Stimulated activated memory B cell treated with anti-CD40 and anti-IgM and Interleukin-4, amounts not matched to agents 10 μg/mL and 1 μg/mL and 100 μg/mL, for 72 hours (primary cell): ENCODE measurements at places on chromosomes 7 and 10.

DNA sequence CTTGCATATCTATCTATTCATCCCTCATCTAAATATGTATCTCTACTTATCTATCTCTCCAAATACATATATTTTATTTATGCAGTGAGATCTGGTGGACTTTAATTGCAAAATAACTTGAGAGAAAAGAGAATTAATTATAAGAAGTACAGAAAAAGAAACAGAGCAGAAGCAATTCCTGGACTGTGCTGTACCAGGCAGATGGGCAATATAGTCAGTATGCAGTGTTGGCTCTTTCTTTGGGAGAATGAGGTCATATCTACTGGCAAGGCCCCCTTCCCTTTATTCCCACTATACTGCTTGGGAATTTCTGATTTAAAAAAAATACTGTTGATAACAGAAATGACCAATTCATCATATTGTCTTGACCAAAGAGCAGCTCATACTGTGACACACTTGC lies 49.0 kb upstream of the TOMM7 start:
- H3K27ac ChIP-seq = peak overlapping the region; percentile 76
- no peak for ATAC-seq
- H3K27me3 ChIP-seq = no peaks in the 10 kb centered on the region
- H3K4me1 ChIP-seq = peaks cover 43% of the 10 kb centered on the region

DNA sequence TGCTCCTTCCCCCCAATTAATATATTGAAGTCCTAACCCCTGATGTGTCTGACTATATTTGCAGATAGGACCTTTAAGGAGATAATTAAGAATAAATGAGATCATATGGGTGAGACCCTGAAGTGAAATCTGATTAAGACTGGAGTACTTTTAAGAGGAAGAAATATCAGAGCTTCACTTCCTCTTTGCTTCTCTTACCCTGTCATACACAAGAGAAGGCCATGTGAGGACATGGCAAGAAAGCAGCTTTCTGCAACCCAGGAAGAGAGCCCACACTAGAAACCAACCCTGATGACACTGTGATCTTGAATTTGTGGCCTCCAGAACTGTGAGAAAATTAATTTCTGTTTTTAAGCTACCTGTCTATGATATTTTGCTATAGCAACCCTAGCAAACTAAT lies 44.2 kb downstream of the JMJD1C start:
- ATAC-seq = peak; percentile 98
- H3K4me3 ChIP-seq = no peak overlapping the region
- no peaks in the 10 kb centered on the region for H3K36me3 ChIP-seq

- peak; percentile 81 for ATAC-seq
- no peak overlapping the region for H3K4me3 ChIP-seq
- H3K27ac ChIP-seq = no peak overlapping the region
Measured at GRCh38 chr7:145884716-145885514, 231.7 kb upstream of the CNTNAP2 start.

GRCh38 chr7:34153656-34154270 lies 248.4 kb downstream of the BMPER start:
- no peak overlapping the region for H3K27ac ChIP-seq
- no peak for ATAC-seq
- H3K36me3 ChIP-seq = no peaks in the 10 kb centered on the region

GRCh38 chr7:139264220-139264619 lies 33.2 kb downstream of the UBN2 start:
- H3K27ac ChIP-seq = no peak overlapping the region
- ATAC-seq = no peak
- no peaks in the 10 kb centered on the region for H3K4me1 ChIP-seq
- no peak overlapping the region for H3K4me3 ChIP-seq
- peaks cover 51% of the 10 kb centered on the region for H3K36me3 ChIP-seq

DNA sequence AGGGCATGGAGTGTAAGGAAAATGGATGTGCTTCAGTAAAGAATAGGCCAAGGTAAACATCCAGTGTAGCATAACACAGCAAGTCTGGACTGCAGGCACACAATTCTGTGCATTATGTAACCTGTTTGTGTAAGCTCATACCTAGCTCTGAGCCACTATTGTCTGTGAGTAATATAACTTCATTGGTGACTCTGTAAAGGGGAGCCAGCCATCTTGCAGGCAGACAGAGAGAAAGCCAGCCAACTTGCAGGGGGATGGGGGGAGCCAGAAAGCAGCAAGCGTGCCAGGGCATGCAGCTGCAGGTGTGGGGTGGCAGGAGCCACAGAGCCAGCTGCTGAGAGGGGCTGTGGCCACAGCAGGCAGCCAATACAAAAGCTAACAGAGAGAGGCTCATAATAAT lies 449.2 kb downstream of the IPMK start:
- no peak for ATAC-seq
- H3K4me3 ChIP-seq = no peak overlapping the region
- H3K27ac ChIP-seq = no peak overlapping the region
- no peaks in the 10 kb centered on the region for H3K27me3 ChIP-seq

DNA sequence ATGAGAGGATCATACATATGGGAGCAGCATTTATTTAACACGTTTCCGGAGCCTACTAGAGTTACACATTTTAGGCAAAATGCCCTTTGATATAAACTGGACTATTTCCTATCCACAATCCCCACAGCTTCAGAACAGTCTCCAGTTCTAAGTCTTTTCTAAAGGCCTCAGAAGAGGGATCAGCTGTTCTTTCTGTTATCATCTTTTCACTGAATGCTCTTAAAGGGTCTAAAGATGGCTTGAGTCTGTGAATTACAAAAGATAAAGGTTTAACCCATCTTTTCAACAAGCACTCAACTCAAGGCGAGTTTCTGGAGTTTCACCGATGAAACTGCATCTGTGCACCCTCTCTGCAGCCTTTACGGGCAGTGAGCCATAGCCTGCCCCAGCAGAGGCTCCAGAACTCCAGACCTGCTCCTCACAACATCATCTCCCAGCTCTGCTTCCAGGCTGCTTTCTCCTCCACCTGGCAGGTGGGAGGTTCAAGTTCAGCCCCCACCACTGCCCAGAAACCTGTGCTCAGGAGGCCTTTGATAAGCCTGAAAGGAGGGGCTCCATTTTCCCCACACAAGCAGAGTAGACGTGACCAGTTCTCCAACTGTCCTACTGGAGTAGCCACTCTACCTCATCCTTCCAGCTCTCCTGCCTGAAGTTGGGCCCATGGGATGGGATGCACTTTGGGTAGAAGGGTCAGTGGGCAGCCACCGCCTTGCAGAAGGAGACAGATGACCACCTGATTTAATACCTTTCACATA lies 53.4 kb downstream of the HSPA12A start:
- no peak overlapping the region for H3K27ac ChIP-seq
- no peak for ATAC-seq
- no peaks in the 10 kb centered on the region for H3K4me1 ChIP-seq
- H3K36me3 ChIP-seq = no peaks in the 10 kb centered on the region

DNA sequence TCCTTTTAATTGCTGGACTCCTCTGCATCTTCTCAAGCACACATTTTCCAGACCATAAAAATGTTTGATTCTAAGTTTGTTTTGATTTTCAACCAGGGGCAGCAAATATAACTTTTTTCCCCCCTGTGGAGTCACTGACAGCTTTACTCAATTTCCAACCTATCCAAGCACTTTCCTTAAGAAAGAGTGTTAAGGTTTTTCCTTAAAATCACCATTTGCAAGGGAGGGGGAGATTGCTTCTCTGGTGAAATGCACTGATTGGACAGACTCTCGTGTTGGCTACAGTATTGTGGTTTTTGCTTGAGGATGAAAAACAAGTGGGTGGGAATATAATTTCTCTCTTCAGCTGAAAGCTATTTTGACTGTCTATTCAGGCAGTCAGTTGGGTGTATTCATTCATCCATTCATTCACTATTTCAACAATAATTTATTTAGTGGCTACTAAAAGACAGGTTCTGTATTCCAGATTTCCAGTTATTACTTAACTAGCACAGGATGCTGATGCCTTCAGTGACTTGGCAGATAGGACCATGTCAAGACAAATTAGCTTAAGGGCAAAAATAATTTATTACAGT lies 146.3 kb downstream of the BAMBI start:
- no peaks in the 10 kb centered on the region for H3K36me3 ChIP-seq
- H3K4me3 ChIP-seq = no peak overlapping the region
- no peaks in the 10 kb centered on the region for H3K4me1 ChIP-seq
- H3K27ac ChIP-seq = no peak overlapping the region

DNA sequence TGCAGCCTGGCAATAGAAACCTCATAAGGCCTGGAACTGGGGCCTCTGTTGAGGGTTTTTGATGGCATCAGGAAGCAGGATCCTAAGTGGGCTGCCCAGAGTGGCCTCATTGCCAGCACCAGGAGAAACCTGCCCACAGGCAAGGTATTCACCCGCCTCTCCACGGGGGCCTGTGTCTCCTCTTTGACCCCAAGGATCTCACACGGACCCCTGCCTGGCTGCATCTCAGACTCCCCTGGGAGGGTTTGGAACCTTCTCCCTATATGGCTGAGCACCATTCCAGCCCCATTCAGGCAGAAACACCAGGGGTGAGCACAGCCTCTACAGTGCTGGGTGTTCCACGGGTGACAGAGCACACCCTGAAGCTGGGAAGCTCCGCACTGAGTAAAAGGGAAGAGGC lies 14.6 kb upstream of the C10orf71 start:
- H3K4me3 ChIP-seq = no peak overlapping the region
- H3K27ac ChIP-seq = no peak overlapping the region
- no peaks in the 10 kb centered on the region for H3K4me1 ChIP-seq
- H3K27me3 ChIP-seq = peaks cover under 1% of the 10 kb centered on the region
- no peaks in the 10 kb centered on the region for H3K36me3 ChIP-seq

GRCh38 chr10:43380610-43381222 lies 9.3 kb downstream of the FXYD4 start:
- no peak overlapping the region for H3K4me3 ChIP-seq
- no peak for ATAC-seq

DNA sequence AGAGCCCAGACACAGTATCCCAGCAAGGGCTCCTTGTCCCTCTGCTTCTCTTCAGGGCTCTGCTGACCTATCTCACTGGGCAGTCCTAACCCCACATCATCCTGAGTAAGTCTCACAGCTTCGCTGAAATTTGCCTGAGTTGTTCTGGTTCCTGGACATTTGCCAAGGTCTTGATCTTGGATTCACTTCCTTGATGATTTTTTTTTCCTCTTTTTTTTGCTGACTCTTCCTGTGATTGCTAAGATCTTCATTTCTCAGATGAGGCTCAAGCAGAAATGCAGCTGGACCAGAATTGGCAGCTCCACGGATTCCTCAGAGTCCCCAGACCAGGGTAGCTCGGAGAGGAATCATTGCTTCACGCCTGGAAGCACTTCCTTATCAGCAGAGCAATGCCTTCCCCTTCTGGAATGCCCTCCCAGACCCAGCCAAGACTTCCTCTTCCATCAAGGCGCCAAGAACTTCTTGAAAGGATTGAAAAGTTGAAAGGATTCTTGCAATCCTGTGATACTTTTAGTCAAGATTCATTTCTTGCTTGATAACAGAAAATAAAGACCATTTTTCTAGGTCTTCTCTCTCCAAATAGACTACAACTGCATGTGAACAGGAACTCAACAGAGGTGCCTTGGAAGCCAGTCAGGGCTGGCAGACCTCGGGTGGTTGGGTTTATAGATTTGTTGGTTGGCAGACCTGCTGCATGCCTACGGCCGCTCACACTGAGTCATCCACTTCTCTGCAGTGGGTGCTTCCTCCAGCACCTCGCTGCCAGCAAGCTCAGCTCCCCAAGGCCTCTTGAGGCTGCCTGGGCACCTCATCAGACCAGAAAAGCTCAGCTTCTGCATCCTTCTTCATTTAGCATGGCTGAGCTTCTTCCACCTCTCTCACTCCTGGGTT lies 8.8 kb upstream of the AFAP1L2 start:
- H3K36me3 ChIP-seq = no peaks in the 10 kb centered on the region
- ATAC-seq = no peak
- H3K27me3 ChIP-seq = peaks cover 48% of the 10 kb centered on the region
- H3K27ac ChIP-seq = no peak overlapping the region

DNA sequence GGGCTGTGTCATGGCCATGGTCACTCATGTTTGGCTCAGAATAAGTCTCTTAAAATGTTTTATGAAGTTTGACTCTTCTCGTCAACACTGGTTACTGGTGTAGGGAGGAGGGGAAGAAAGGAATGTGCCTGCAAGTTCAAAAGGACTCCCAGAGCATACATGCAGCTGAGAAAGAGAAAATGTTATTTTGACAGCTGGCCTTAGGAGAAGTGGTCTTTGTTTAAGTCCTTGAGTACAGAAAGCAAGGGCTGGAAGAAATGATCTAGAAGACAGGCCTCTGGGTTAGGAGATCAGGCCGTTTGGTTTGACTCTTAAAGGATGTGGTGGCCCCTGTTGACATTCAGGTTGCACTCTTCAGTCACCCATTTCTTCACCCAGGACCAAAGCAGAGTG lies 245.5 kb downstream of the REEP3 start:
- H3K27ac ChIP-seq = no peak overlapping the region
- ATAC-seq = no peak
- H3K4me1 ChIP-seq = peaks cover 6% of the 10 kb centered on the region
- H3K36me3 ChIP-seq = no peaks in the 10 kb centered on the region
- H3K27me3 ChIP-seq = no peaks in the 10 kb centered on the region
- H3K4me3 ChIP-seq = no peak overlapping the region
